ENCODE measurements at places on chromosomes 6 and 20. TPM values are rescaled to one million over a fixed set of nuclear protein-coding genes. Genes with fewer than 3 reads are reported as not detected.
A peak's percentile ranks its signal among the peaks of the same experiment; 100 is the strongest.

DNA sequence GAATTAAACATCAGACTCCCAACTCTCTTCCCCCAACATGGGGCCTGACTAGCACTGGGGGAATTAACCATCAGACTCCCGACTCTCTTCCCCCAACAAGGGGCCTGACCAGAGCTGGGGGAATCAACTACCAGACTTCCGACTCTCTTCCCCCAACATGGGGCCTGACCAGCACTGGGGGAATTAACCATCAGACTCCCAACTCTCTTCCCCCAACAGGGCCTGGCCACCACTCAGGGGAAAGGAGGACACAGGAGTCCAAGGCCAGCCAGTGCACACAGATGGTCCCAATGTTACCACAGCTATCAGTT is 13.1 kb downstream of the CST7 start:
- no peak for DNase-seq
- H3K4me3 ChIP-seq = no peak overlapping the region

GRCh38 chr6:104956731-104957294 is at the start of gene LIN28B:
Gene LIN28B (plus strand): TSS chr6:104957107. CDS start chr6:104957251, 144 bp downstream.
- H3K4me3 ChIP-seq = no peak within 1 kb of the TSS
- H3K27me3 ChIP-seq = peaks cover 15% of the 10 kb centered on the region
- no peaks in the 10 kb centered on the region for H3K4me1 ChIP-seq
- DNase-seq = peak; percentile 18
- H3K27ac ChIP-seq = no peak within 1 kb of the TSS

DNA sequence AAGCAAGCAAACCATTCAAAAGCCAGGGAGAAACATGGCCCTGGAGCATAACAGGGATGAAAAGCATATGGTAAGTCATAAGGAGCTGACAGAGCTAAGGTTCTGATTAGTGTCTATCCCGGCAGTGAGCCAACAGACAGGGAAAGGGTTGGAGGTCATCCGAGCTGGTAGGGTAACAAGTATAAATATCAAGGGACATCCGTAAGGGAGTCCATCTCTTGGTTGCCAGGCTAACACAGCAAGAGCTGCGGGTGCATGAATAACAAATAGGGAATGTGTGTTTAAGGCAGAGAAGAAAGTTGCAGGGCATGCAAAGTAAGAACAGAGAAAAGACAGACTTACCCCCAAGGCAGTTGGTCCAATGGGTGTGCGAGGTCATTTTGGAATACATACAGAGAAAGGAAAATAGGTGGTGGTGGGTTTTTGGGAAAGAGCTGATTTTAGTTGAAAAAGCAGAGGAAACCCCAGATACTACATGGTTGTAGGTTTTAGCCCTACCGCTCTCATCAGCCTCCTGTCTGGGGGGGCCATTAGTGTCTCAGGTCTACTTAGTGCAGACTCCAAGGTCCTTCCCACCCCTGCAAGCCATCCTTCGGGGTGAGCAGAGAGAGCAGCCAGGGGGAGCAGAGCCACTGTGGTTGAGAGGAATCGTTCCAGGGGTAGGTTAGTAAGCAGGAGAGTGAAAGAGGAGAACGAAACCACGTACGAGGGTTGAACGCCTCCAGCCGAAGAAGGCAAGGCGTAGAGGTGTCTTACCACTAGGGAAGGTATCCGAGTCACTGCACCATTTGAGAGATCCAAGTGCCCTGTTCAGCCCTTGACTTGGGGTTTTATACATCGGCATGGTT is at the start of gene ERVFRD-1:
ERVFRD-1 (minus strand) TSS at position 805 of the 848 bp plus-strand sequence. CDS start 6,415 bp downstream, outside the sequence.
- no peak for DNase-seq
- no peaks in the 10 kb centered on the region for H3K36me3 ChIP-seq
- H3K27ac ChIP-seq = no peak within 1 kb of the TSS
- no peaks in the 10 kb centered on the region for H3K27me3 ChIP-seq
- no peak within 1 kb of the TSS for H3K4me3 ChIP-seq

DNA sequence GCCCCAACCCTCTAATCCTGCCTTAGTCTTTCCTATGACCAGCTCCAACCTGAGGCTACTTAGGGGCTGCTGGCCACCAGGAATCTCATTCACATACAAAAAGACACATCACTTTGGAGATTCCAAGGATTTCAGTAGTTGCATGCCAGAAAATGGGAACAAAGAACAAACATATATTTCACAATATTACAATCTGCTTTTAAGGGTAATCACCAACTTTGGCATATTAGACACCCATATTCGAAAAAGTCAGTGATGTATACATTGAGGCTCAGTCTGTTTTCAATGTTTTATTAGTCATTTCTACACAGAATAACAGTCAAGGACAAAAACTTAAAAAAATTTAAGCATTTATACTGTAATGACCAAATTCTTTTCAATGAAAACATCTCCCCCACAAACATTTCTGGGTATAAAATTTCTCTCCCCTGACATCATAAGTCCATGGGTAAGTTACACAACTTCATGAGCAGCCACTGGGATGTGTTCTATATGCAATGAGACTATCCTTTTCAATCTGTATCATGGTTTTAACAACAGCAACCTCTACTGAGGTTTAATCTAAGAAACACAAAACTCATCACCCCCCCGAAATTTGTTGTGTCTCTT is 103.5 kb downstream of the MAP7 start:
- H3K4me3 ChIP-seq = no peak overlapping the region
- no peak for DNase-seq
- H3K27me3 ChIP-seq = no peaks in the 10 kb centered on the region
- no peaks in the 10 kb centered on the region for H3K36me3 ChIP-seq
- peaks cover 17% of the 10 kb centered on the region for H3K4me1 ChIP-seq

DNA sequence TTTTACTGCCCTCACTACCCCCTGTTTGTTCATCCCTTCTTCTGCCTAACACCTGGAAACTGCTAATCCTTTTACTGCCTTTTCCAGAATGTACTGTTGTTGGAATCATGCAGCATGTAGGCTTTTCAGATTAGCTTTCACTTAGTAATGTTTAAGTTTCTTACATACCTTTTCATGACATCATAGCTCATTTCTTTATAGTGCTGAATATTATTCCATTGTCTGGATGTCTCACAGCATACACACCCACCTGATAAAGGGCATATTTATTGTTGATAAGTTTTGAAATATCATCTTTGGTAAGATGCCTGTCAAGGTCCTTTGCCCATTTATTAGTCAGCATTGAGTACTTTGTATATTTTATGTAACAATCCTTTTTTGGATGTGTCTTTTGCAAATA is 588.2 kb upstream of the NRSN1 start:
- H3K27me3 ChIP-seq = no peaks in the 10 kb centered on the region
- no peaks in the 10 kb centered on the region for H3K4me1 ChIP-seq
- H3K27ac ChIP-seq = no peak overlapping the region
- DNase-seq = no peak
- no peak overlapping the region for H3K4me3 ChIP-seq

DNA sequence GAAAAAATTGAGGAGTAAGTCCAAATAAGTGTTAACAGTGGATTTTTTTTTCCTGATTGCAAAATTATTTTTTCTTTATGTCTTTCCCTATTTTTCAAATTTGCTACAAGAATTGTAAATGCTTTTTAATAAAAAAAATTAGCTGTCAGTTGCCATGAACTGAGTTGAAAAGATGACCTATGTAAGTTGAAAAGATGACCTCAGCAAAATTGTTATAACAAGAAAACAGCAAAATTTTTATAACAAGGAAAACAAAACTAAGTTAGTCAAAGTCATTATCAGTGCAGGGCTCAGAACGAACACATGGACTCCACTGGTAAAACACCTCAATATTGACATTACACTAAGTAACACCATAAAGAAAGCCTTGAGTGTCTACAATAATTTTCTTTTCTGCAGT is 207.0 kb upstream of the HDDC2 start:
- H3K36me3 ChIP-seq = no peaks in the 10 kb centered on the region
- H3K27ac ChIP-seq = no peak overlapping the region
- H3K4me1 ChIP-seq = no peaks in the 10 kb centered on the region
- H3K27me3 ChIP-seq = no peaks in the 10 kb centered on the region

GRCh38 chr6:154763650-154764049 is 30.4 kb downstream of the SCAF8 start:
- peaks cover 40% of the 10 kb centered on the region for H3K4me1 ChIP-seq
- no peak for DNase-seq
- H3K27me3 ChIP-seq = no peaks in the 10 kb centered on the region
- no peak overlapping the region for H3K4me3 ChIP-seq

GRCh38 chr6:4983322-4983721 is 20.5 kb downstream of the RPP40 start:
- no peaks in the 10 kb centered on the region for H3K27me3 ChIP-seq
- no peak overlapping the region for H3K4me3 ChIP-seq
- H3K36me3 ChIP-seq = no peaks in the 10 kb centered on the region
- H3K4me1 ChIP-seq = no peaks in the 10 kb centered on the region

DNA sequence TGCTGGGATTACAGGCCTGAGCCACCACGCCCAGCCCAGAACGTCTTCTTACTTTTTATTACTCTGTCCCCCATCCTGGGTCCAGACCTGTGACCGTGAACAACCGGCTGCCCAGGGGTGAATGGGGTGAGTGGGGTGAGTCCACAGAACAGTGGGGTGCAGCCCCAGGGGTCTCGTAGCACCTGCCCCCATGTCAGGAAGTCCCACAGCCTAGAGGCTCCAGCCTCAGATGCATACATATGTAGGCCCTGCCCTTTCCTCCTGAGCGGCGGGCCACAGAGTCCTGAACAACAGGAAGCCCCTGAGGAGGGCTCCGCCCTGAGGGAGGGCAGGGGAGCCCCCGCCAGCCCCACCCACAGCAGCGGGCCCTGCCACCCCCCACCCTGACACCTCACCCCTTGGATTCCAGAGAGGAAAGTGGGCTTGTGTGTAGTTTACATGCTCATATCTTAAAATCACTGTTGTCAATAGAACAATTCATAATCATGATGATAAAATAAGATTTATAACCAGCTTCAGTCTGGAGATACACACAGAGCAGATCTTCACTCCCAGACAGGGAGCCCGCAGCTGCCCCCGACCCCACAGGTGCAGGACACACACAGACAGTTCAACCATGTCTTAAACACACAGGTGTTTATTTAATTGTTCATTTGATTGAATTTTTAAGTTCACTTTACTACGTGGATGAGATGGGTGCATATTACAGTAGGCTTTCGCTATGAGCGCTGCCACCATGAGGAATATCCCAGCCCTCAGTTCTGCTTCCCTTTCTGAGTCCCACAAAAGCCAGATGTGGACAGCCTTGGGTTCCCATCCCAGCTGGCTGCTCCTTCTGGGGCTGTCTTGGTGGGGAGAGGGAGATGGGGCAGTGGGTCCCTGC is 12.4 kb upstream of the GMEB2 start:
- peaks cover 8% of the 10 kb centered on the region for H3K4me1 ChIP-seq
- peak overlapping the region; percentile 37 for H3K27ac ChIP-seq
- H3K27me3 ChIP-seq = no peaks in the 10 kb centered on the region
- no peaks in the 10 kb centered on the region for H3K36me3 ChIP-seq
- peak overlapping the region; percentile 27 for H3K4me3 ChIP-seq

DNA sequence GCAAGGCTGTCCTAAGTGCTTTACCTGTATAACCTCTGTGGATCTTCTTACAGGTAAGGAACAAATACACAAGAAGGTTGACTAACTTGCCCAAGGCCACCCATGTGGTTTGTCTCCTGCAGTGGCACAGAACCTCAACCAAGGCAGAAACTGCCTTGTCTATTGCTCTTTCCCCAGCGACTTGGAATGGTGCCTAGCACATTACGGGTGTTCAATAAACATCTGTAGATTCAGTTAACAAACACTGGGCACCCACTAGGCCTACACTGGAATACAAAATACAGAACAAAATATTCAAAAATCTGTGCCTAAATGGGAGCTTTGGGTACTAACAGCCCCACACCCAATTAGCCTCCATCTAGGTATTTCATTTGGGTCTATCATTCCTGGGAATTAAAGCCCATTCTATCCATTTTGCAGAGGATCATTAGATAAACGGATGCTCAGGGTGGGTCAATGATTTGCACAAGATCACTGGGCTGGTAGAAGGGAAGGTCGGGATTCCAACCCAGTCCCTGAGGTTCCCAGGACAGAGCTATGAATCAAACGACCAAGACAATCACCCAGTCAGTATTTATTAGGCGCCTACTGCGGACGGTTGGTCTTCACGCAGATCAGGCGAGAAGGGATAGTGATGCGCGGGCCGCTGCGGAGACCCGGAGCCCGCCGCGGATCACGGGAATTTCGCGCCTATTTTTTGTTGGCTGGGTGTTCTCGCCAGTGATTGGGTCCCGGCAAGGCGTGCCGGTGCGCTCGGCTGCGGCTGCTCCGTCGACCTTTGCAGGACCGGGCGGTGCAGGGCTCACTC is at the start of gene STK35:
STK35 (plus strand) TSS at position 771 of the 808 bp plus-strand sequence. CDS start 55 bp downstream, outside the sequence.
- H3K4me3 ChIP-seq = peak within 1 kb of the TSS; percentile 96
- no peak for DNase-seq
- no peaks in the 10 kb centered on the region for H3K36me3 ChIP-seq
- H3K27ac ChIP-seq = peak within 1 kb of the TSS; percentile 97
- no peaks in the 10 kb centered on the region for H3K27me3 ChIP-seq

GRCh38 chr6:151699719-151700118 is 107.8 kb upstream of the ESR1 start:
- no peaks in the 10 kb centered on the region for H3K27me3 ChIP-seq
- no peak overlapping the region for H3K27ac ChIP-seq
- peak; percentile 50 for DNase-seq
- no peaks in the 10 kb centered on the region for H3K36me3 ChIP-seq
- peaks cover 30% of the 10 kb centered on the region for H3K4me1 ChIP-seq
- no peak overlapping the region for H3K4me3 ChIP-seq

DNA sequence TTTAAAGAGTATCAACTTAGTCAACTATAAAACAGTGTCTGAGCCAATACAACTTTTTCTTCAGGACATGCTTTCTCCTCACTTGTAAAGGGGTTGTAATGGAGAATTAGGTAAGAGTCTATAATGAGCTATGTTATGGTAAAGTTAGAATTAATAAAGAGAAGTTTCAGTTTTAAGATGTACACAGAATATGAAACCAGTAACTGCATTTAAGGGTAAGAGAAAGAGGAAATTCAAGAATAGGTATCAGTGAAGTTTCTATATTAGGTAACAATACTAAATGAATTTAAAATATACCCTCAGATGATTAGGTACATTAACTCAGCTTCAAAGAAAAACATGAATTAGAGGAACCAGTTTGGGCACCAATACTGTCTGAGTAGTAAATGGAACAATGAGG is 1444.3 kb upstream of the ADGRB3 start:
- no peak overlapping the region for H3K4me3 ChIP-seq
- H3K4me1 ChIP-seq = no peaks in the 10 kb centered on the region
- DNase-seq = no peak

The NKAPL gene
- polyA plus RNA-seq = 4.4 TPM

The TRIM10 gene
- polyA plus RNA-seq = not detected

The C2 gene
- 6.3 TPM for polyA plus RNA-seq

The CST3 gene
- polyA plus RNA-seq = 410 TPM

The SERPINB1 gene
- polyA plus RNA-seq = 126 TPM
